ENCODE measurements at places on chromosomes 5 and 9.

- no peak for DNase-seq
These were observed 329.7 kb upstream of the IRX1 start for GRCh38 chr5:3265936-3266335.

GRCh38 chr5:1648806-1649205, 125.0 kb upstream of the LPCAT1 start:
- DNase-seq: no peak

DNA sequence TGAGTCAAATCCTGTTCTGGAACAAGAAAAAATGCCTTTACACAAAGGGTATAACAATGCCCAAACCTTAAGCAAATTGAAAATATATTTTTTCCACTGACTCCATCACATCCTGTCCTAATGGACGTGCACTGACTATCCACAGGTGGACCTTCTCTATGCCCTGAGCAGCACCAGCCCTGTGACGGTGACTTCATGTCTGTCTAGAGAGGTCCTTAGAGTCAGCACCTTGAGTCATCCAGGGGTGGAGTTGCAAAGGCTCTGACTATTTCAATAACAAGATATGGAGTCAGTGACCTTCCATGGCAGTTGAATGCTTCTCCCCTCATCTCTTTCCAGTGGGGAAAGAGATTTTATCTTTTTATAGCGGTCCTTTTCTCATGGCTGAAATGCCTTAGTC, 78.0 kb downstream of the YIPF5 start:
- DNase-seq: no peak

GRCh38 chr9:33785914-33786313, 9.4 kb upstream of the PRSS3 start:
- no peak for DNase-seq

GRCh38 chr5:75566710-75567309, 44.4 kb upstream of the ANKDD1B start:
- no peak for DNase-seq

- no peak for DNase-seq
These were observed 112.5 kb downstream of the UHRF2 start for GRCh38 chr9:6525326-6526045.

- DNase-seq: no peak
These were observed 92.1 kb downstream of the TLE4 start for GRCh38 chr9:79663878-79664277.

- DNase-seq: no peak
These were observed 308.6 kb upstream of the RGMB start for GRCh38 chr5:98464737-98465330.

DNA sequence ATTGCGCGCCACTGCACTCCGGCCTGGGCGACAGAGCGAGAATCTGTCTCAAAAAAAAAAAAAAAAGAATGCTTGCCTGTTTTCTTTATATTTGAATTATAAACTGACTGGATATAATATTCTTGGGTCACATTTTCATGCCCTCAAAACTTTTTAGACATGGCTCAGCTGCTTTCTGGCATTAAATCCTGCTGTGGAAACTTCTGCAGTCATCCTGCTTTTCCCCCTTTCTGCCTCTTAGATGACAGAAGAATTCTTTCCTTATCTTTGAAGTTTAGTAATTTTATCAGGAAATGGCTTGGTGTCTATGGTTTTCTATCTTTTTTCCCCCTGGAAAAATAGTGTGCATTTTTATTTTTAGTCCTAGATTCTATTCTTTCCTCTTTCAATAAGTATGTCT, 234.5 kb downstream of the AOPEP start:
- DNase-seq: no peak

Measured in activated T-cell treated with anti-CD3 and anti-CD28 coated beads, Interleukin-2, amount 50 U/mL, for 1 hour (primary cell).